ENCODE measurements at places on chromosomes 3 and 15. TPM values are rescaled to one million over a fixed set of nuclear protein-coding genes. Genes with fewer than 3 reads are reported as not detected.

DNA sequence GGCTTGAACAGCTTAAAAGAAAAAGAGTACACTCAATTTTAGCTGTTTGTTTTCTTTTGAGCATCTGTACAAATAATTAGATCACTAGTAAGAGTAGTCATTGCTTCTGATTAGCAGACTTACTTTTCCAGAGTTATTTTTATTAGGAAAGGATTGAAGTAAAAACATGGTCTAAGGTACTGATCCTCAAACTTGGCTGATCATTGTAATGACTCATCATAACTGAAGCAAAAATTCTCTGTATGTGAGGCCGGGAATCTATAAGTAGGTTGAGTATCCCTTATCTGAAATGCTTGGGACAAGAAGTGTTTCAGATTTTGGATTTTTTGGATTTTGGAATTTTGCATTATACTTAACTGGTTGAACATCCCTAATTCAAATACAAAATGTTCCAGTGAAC, 12.4 kb downstream of the NMD3 start:
- DNase-seq = no peak

DNA sequence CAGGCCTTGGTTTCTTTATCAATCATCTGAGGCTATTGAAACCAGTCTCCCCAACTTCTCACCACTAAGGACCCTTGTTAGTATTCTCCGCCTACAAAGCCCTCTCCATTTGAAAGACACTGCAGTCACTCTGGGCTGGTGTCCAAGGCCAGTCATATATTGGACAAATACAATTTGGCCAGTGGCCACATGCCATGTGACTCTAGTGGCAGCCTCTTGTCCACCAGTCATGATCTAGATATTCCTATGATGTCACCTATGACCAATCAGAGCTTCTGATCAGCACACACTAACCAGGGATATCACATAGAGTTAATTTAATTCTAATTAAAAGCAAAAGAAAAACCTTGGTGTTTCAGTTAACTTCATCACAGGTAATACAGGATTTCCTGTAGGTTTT, 68.2 kb downstream of the RAB11A start:
- no peak for DNase-seq

DNA sequence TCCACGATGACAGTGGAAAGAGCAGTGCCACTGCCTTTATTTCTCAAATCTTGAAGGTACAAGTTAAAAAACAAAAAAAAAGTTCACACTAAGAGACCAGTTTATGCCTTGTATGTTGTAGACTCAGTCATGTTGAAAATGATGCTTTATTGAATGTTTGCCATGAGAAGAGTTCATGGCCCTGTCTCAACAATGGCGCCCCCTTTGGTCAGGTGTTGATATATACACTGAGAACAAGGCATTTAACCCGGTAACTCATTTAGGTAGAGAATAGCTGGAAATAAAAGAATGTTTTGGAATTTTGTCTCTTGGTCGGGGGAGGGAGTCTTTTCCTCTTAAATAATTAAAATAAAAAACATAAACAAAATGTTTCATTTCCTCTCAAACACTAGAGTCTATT, 145.6 kb upstream of the SLC2A2 start:
- no peak for DNase-seq

GRCh38 chr15:22226034-22226790, 145.9 kb downstream of the OR4M2 start:
- no peak for DNase-seq

DNA sequence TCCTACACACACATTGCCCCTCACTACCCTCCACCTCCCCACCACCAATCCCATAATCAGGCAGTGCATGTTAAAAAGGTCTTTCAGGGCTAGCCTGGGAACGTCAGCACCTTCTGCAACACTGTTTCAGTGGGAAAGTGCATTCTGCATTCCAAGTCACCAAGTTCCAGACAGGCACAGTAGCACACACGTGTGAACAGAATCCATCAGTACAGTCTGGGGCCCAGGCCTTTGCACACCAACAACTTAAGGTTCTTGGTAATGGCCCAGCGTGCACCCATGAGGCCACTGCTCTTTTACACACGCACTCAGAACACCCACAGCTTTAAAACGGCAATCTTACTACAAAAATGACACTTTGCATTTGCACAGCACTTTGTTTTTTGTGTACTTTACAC, 1.2 kb downstream of the ANXA2 start:
- DNase-seq = no peak

DNA sequence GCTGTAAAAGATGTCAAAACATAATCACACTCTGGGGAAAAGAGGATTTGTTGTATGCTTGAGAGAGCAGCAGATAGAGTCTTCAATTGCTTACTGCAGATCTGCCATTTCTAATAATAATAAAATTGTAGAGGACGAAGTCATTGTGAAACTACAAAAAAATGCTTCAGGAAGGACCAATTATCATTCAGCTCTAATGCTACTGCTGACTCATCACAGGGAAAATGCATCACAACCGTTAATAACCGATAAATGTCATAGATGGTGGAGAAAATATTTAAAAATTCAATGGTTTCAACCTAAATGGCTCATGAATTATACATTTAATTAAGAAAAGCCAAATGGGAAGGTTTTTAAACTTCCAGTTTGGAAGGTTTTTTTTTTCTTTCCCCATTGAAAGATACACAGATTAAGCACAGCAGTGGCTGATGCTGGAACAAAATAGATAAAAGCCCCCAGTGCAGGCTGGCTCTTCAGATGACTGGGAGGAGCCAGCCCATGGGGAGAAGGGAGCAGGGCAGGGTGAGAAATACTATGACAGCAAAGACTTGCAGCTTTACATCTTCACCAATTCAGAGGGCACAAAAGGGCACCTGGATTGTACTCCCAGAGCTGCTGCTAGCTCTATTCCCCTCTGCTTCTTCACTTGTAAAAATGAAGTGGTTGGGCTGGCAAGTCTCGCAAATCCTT, 196.1 kb downstream of the CNTN6 start:
- no peak for DNase-seq

GRCh38 chr3:55899887-55900286, 412.8 kb upstream of the WNT5A start:
- no peak for DNase-seq

GRCh38 chr15:56929399-56929798, 11.0 kb downstream of the TCF12 start:
- DNase-seq = no peak

- DNase-seq = no peak
Observed at GRCh38 chr15:80950291-80951078, 39.1 kb downstream of the MESD start.

- DNase-seq = no peak
Observed at GRCh38 chr3:108554229-108554628, 35.0 kb downstream of the CIP2A start.

DNA sequence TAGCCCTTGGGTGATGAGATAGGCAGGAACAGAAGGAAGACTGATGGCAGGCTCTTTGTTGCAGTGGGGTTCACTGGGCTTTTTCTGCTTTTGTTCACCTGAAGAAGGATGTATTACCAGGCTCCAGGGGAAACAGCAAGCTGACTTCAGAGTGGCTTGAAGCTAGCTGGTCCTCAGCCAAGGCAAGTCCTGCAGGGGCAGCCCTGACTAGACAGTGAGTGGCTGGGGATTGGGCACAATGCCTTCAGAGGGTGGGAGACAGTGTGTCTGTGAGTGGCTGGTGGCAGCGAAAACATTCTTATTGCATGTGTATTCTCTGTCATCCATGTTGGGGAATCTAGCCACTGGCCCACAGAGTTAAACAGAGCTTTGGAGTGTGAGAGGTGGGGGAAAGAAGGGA, 2.3 kb upstream of the TEX264 start:
- no peak for DNase-seq

DNA sequence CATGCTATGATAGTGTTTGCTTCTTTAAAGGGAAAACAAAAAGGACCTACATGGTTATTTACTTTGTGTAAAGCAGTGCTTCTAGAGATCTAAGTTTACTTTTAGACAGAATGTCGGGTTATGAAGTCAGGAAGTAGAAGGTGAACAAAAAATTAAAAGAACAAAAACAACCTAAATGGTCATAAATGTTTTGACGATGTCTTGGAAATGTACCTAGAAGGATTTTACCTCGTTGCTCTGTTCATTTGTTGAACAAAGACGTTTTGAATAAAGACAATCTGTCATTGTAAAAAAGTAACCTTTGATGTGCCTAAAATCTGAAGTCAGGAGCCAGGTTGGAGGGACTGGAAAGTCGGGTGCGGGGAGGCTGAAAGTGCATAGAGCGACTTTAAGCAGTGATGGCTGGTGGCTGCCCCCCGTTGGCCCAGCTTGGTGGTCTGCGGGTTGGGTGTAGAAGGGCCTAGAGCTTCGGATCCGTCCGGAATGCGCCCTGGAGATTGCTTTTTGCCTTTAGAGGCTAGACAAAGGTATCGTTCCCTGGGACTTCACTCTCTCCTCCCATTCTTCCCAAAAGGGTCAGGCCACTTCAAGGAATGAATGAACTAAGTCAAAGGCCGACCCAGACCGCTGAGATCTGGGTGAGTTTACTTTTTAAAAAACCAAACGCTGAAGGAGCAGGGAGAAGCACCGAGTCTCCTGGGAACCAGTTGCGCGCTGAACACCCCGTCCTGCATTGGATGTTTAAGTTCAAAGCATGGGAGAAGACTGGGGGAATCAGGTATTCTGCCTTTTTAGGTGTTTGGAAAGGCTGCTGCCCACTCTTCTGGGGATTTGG, 2.1 kb downstream of the SOX14 start:
- no peak for DNase-seq

DNA sequence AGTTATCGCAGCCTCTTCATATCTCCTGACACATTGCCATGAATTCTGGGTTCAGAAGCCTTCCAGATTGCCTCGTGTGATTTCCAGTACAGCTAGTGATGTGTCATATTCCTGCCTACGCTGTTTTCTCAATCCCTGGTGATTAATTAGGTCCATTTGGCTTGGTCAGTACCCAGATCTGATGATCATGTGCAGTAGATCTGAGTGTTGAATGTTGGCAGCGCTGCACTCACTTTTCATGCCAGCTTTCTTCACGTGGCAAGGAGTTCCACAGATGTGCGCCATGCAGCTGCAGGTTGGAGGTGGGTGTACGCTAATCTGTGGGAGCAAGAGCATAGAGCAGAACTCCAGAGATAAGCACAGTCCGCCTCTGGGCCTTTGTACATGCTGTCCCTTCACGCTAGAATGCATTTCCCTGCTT, 86.9 kb upstream of the COL6A5 start:
- DNase-seq = peak; percentile 54

GRCh38 chr3:135226057-135226456, 431.0 kb downstream of the EPHB1 start:
- no peak for DNase-seq

- DNase-seq = no peak
Observed at GRCh38 chr3:38482951-38483350, 13.2 kb upstream of the EXOG start.

- DNase-seq = no peak
Observed at GRCh38 chr3:73055583-73055982, 5.9 kb upstream of the EBLN2 start.

- DNase-seq = no peak
Observed at GRCh38 chr15:79620112-79620857, 188.1 kb downstream of the MINAR1 start.

DNA sequence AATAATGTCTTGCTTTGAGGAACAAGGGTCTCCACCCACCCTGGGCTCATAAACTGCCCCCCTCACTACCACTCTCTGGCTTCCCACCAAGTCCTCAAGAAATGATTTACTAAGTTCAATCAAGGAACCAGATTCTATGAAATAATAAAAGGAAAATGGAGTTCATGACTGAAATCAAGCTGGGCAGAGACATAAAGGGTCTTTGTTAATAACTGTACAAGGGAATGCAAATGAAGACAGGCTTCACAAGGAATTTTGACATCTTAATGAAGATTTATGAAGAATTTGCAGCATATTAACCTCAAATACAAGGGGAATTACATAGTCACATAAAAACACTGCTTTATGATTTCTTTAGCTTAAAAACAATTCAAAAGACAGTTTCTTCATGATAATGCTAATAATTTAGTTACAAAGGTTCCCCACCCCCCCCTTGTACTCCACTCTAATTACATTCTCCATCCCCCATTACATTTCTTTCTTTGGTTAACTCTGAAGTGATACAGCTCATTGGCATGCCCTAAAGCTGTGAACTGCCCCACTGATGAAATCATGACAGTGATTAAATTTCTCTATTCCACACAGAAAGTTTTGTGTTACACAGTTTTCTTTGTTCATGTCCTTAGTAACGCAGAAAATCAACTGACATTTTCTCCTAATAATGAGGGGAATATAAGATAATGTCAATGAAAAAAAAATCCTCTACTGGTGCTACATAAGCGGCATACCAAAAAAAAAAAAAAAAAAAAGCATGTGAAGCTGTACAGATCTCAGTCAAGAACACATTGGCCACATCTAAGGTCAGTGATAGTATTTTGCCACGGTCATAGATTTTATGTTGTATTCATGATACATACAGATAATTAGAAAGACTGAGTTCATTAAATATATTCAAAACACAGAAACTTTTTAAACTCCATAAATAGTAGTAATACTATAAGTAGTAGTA, 54.4 kb downstream of the WWTR1 start:
- DNase-seq = no peak

DNA sequence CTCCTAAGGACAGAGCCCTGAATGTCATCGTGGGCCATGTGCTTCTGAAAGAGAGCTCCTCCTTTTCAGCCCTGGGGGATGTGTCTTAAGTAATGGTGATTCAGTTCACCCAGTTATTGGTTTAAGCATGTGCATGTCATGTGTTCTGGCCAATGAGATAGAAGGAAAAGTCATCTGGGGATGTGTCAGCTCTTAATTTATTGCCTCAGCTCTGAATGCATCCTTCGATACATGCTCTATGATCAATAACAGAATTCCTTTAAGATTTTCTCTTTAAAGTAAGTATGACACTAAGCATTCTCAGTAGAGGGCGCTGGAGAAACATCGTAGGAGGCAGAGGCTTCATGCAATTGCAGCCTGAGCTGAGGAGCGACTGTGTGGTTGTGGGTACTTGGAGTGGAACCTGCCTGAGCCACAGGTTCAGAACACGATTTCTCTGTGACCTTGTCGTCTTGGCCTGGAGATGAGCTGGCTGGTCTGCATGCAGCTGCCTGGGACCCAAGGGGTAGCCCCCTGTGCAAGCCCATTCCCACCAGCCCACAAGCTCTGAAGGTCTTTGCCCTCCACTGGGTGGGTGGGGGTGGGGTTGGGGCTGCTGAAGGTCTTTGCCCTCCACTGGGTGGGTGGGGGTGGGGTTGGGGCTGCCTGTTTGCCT, 69.5 kb downstream of the C3orf38 start:
- DNase-seq = no peak

Gene PDE8A
- total RNA-seq = 14.9 TPM

Gene ANKRD63
- total RNA-seq = 1.0 TPM

Gene TRPC1
- 8.0 TPM for total RNA-seq

Gene MAGEL2
- 0.05 TPM for total RNA-seq

Gene PIGBOS1
- 6.3 TPM for total RNA-seq

Gene MASP1
- total RNA-seq = 51.9 TPM

Gene NR2E3
- total RNA-seq = not detected

Gene CYP8B1
- total RNA-seq = not detected

Gene ARHGEF26
- 1.4 TPM for total RNA-seq

Gene GAP43
- 0.25 TPM for total RNA-seq
